ENCODE measurements at places on chromosomes 5 and 9.

GRCh38 chr9:17519761-17520160, 59.1 kb upstream of the SH3GL2 start:
- no peak for DNase-seq

- no peak for DNase-seq
These were observed 12.1 kb downstream of the PCDH1 start for GRCh38 chr5:141866096-141866495.

DNA sequence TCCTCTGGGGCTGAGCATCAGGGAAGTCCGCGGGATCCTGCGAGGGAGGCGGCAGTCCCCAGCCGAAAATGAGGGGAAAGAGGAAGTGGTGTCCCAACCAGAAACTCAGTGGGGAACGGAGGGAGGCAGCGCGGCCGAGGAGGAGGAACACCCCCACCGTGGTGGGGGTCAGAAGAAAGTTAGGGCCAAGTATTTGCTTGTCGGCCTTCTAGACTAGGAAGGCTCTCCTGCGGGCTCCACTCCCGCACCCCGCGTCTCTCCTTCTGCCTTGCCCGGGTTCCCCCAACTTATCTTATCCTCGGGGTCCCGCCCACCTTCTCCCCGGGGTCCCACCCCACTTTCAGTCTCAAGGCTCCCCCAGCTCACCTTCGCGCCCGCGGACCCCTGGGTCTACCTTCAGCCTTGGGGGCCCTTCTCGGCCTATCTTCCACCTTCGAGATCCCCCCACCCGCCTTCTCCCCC, 557 bp upstream of the PHF2 start:
- DNase-seq: peak; percentile 67

DNA sequence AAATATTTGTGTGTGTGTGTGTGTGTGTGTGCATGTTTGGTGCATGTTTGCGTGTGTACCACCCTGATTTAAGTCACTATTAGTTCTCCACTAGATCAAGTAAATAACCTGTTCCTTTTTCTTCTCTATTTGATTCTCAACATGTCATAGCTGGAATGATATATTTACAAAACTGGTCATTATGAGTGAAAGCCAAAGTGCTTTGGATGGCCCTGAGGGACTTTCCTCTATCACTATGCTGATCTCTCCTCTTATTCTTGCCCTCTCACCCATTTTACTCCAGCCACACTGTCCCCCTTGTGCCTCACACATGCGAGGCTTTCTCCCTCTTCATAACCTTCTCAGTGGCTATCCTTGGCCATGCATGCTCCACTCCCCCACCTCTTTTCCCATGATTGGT, 144.6 kb upstream of the NMUR2 start:
- no peak for DNase-seq

- no peak for DNase-seq
These were observed 41.3 kb downstream of the RAPGEF1 start for GRCh38 chr9:131698618-131698985.

- no peak for DNase-seq
These were observed 320.1 kb upstream of the TARS1 start for GRCh38 chr5:33120671-33121070.

DNA sequence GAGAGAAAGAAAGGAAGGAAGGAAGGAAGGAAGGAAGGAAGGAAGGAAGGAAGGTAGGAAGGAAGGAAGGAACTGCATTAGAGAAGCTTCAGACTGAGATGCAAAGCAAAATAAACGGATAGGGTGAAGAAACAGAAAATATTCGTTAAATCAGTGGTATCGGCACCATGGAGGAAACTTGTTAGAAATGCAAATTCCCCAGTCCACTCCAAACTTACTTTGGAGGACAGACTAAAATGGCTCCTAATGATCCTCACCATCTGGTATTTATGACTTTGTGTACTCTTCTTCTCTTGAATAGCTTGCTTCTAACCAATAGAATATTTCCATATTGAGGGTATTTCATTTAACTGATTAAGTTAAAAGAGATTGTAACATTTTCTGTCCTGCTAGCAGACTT, 87.9 kb upstream of the GCNT4 start:
- no peak for DNase-seq

- DNase-seq: no peak
These were observed 17.1 kb downstream of the TRMO start for GRCh38 chr9:97905228-97905627.

DNA sequence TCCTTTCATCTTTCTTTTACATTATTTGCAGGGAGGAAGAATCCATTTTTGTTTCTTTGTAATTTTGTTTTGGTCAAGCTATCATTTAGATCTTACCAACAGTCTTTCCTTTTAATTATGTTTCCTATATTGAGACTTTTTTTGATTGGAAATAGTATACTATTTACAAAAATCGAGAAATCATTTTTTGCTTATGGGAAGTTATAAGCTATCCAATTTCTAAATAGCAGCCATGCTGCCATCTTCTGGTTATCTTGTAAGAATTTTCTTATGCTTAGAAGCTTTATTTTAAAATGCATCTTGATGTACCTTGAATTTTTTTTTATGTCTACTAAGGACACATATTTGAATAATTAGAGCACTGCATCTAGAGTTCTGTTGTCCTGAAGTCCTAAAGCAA, 821.2 kb downstream of the PTPRD start:
- DNase-seq: no peak

- DNase-seq: no peak
These were observed 5.7 kb downstream of the QSOX2 start for GRCh38 chr9:136239983-136240330.

DNA sequence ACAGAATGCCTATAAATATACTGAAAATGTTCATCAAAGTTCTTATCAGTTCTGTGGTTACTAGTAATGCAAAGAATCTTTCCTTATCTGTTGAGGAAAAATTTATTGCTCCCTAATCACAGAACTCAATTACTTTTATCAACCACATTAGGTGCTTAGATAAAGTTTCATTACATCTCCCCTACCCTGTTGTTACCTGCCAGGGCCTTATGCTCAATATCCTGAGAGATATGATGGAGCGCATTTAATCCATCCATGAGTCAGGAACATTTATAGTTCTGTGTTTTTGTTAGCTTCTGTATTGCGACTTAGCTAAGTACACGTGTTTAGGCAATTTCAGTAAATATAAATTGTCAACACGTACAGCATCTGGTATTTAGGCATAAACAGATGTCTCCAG, 164.3 kb upstream of the ST8SIA4 start:
- DNase-seq: no peak

GRCh38 chr9:6968271-6968670, 210.5 kb downstream of the KDM4C start:
- DNase-seq: no peak

- DNase-seq: peak; percentile 29
These were observed 42.9 kb upstream of the HAND1 start for GRCh38 chr5:154520861-154521453.

GRCh38 chr9:110807956-110808598, 139.5 kb downstream of the MUSK start:
- no peak for DNase-seq

- no peak for DNase-seq
These were observed 6.5 kb upstream of the IL4 start for GRCh38 chr5:132667309-132667708.

DNA sequence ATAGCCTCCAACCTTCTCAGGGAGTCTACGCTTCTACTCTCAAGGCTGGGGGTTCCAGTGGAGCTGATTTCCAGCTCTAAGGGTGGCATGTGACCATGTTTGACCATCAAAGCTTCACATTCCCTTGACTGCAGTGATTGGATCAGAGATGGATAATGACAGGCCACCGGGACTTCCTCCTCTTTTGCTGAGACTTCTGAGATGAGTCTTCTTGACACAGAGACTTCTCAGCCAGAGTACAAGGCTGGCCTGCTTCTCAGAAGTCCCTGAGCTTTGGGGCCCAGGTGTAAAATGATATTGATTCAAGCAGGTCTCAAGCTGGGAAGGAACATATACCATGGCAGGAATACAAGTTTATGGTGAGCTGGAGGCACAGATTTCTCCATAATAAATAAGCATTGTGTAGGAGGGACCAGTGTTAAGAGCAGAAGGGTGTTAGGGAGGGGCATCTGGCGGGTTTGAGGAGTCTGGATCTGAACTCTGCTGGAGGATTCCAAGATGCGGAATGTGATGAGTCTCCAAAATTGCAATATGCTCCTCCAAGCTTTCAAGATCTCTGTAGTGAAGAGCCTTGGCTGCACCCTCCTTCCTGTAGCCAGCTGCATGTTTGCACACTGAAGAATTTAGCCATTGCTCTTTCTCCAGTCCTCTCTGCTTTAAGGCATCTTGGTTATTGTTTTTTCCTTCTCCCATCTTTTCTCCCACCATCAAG, 41.7 kb upstream of the HSD17B4 start:
- no peak for DNase-seq

Measured in GM12891 (cell line).